ENCODE measurements at places on chromosomes 11 and 22.

- DNase-seq: no peak
Observed at GRCh38 chr11:73002214-73002613, 139.9 kb downstream of the FCHSD2 start.

DNA sequence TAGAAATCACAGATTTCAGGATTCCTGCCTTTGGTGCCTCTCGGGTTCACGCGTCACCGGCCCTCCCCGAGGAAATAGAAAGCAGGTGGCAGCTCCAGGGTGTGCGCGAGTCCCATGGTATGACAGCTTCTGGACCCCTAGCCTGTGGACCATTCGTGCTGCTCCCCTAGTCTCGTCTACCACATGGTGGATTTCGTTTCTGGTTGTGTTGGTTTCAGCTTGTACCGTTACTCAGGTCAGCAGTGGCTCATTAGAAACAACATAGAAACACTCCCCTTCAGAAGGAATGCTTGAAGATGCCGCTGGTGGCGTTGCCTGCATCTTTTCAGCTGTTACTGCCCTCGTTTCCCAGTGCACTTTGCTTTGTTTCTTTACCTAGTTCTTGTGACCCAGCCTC is 700 bp downstream of the TTC17 start:
- no peak for DNase-seq

DNA sequence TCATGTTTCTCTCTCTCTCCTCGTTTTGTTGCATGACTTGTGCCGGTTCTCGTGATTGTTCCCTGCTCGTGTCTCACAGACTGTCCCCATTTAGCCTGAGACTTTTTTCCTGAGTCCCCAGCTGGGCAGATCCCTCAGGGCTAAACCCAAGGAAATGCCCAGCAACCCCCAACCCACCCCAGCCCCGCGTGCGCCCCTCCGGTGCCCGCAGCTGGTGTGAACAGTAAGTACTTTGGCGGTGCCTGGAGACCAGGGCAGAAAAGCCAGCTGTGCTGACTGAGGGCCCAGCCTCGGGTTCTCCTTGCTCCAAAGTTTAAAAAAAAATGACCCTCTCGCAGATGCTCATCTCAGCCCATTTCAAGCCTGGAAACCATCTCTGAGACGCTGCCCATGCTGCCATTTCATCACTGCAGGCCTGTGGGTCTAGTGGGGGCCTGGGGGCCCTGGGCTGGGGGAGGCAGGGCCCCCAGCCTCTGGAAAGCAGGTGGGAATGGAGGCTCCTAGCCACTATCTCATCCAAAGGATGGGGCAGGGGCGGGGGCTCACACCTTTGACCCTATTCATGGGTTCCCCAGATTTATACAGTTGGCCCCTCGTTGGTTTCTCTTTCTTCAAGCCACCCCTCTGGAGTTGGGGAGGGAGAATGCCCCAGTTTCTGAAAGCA is 41.8 kb downstream of the KCNC1 start:
- no peak for DNase-seq

DNA sequence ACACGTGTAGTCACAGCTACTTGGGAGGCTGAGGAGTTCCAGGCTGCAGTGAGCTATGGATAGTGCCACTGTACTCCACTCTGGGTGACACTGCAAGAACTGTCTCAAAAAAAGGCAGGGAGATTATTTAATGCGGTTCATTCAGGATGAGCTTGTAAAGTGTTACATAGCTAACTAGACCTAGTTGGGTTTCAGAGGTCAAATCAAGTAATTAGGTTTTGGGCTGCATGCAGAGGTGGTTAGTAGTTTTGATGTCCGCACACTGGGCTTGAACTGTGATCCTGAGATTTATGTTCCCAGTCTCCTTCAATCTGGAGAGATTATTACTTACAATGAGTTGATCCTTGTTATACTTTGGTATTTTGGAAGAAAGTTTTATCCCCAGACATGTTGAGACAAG is 2.1 kb upstream of the RBM4 start:
- DNase-seq: no peak

DNA sequence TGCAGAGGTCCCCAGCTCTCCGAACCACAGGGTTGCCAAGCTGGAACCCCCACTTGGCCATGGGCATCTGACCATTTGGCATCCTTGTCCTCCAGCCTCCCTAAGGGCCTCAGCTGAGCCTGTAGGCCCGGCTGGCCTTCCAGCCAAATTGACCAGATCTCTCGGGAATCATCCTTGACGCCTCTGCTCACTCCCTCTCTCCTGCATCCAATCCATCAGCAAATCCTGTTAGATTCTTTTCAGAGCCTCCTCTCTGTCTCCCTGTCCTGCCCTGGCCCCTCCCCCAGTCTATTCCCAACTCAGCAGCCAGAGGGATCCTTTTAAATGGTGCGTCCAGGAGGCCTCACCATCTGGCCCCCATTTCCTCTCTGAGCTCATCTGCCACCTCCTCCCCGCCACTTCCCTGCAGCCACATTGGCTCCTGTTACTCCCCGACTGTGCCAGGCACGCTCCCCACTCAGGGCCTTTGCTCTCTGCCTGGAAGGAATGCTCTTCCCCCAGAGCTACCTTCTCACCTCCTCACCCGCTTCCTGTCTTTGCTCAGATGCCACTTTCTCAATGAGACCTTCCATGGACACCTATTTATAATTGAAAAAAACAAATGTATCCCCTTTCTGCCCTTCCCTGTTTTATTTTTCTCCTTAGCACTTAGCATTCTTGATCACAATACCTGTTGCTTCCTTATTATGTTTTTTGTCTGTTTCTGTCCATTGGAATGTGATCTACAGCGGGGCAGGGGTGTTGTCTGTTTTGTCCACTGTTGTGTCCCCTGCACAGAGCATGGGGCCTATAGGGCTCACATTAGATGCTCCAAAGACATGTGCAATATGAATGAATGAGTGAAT is 78.1 kb downstream of the NFAM1 start:
- no peak for DNase-seq

Measured in activated CD8-positive, alpha-beta memory T cell treated with anti-CD3 and anti-CD28 coated beads for 1 hour (primary cell).